GF-D8 (cell line): ENCODE measurements at places on chromosomes 16 and 17.

DNA sequence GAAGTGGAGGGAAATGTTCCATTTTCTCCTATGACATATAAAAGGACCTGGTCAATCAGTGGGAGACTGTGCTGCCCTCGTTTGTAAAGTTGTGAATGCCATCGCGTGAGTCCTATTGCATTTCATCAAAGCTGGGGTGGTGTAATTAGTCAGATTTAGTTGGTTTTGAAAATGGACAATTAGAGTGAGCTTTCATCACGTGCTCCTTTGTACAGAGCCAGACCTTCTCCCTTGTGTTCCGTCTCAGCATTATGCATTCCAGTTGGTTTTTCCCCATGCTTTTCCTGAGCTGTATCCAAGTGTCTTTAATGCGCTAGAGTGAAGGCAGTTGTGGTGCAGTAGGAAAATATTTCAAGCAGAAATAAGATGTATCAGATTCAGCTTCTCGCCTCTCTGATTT is 10.4 kb downstream of the SEC14L1 start:
- DNase-seq, result no peak

DNA sequence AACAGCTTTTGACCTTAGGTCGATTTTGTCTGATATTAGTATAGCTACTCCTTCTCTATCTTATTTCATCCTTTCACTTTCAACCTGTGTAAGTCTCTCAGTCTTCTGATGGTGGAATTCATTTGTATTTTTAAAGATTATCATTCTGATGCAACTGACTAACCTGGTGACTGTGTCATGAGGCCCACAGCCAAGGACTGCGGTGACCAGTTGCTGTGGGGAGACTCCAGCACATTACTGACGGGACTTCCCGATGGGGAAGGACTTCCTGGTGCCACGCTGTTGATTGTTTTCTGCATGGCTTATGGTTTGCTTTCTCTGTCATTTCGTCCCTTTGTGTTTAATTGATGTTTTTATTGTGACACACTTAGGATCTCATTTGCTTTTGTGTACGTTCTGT is 34.2 kb downstream of the RMI2 start:
- DNase-seq, result no peak

DNA sequence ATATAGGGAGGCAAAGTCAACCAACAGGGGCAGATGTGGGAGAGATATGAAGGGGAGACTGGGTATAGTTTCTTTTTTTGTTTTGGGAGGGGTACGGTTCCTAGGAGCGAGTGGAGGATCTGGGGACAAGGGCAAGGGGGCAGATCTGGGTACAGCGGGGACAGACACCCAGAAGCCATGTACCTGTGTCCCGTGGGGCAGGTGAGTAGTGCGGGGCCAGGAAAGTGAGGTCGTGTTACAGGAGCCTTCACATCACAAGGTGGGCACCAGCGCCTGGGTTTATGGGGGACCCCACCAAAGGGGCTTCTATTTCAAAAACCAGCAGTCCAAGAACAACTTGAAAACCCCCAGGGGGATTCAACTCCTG is 11.5 kb downstream of the LITAF start:
- no peak for DNase-seq

DNA sequence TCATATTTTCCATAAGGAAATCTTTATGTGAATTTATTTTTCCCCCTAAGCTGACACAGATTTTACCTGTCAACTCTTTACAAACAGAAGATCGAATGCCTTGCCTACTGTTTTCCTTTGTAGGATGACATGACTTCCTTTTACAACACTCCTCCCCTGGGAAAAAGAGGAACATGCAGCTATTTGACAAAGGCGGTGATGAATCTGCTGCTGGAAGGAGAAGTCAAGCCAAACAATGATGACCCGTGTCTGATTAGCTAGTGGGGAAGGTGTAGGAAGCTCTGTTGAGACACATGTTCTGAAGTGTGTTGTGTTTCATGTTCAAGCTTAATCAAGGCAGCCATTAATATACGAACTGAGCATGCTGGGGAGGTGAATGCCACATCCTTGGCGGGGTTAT is 238.0 kb downstream of the PHKB start:
- DNase-seq, result no peak

- no peak for DNase-seq
Measured at GRCh38 chr17:67180275-67180674, 64.7 kb downstream of the HELZ start.

- DNase-seq, result no peak
Measured at GRCh38 chr17:52181782-52182181, 23.3 kb upstream of the CA10 start.
